ENCODE measurements at places on chromosomes 13 and 19.

GRCh38 chr19:35350591-35350990, 2.9 kb downstream of the FFAR1 start:
- DNase-seq: no peak

GRCh38 chr19:49904136-49904535, 7.4 kb upstream of the IL4I1 start:
- DNase-seq: no peak

GRCh38 chr19:50007170-50007569, 18.0 kb downstream of the VRK3 start:
- DNase-seq: no peak

- no peak for DNase-seq
Measured at GRCh38 chr13:27110056-27110746, 61.4 kb downstream of the USP12 start.

DNA sequence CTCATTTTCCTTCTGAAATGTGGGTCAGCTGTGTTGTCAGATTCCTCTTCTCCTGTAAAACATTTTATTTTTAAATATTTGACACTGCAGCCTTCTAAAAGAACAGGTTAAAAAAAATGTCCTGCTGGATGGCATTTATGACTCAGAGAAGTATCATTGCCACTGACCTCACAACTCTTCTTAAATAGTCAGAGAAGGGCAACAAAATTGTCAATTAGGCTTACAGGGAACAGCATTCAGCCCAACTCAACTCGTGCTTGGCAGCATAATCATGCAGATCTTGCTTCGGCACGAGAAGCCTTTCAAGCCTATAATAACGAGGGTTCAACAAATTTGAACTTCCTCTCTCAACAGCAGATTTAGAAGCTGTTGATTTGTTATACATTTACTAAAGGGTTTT, 296.7 kb upstream of the DACH1 start:
- no peak for DNase-seq

DNA sequence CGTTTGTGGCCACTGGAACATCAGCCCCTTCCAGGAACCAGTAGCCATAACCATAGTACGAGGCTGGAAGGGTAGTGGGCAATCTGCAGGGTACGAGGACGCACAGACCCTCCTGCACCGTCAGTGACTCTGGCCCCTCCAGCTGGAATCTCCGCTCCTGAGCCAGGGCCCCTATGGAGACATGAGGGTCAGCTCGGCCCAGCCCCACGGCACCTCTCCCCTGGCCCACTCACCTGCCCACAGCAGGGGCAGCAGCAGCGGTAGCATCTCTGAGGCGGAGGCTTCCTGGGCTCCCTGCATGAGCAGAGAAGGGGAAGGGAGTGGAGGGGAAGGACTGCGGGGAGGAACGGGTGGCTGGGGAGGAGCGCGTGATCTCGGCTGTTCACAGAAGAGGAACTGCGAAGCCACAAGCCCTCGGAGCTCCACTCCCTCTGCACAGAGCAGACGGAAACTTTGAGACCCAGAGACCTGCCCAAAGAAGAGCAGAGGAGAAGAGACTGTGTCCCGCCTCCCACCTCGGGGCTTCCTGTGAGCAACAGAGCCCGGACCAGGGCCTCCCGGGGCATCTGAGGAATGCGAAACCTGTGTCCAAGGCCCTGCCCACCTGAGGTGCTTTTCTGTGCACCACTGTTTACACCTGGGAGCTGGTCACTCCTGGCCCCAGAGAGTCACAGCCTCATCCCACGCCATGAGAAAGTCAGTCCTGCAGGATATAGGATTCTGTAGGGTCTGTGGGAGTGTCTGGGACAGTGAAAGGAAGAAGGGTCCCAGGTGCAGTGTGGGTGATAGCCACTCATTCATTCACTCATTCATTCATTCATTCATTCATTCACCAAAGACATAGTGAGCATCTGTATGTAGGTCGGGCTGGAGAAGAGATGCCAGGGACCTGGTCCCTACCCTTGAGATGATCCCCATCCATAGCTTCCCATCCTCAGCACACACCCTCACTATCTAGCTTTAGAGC, at the start of gene SIGLEC6:
Gene SIGLEC6, minus strand, starts transcription at position 322 of the 967 bp plus-strand sequence. Its CDS starts 22 bp downstream, at position 300.
- no peak for DNase-seq

GRCh38 chr13:95620030-95620824, 24.3 kb downstream of the DZIP1 start:
- DNase-seq: no peak

- DNase-seq: peak; percentile 65
Measured at GRCh38 chr19:12733369-12734214, 892 bp downstream of the TRIR start.

- no peak for DNase-seq
Measured at GRCh38 chr19:1873524-1874473, 10.4 kb upstream of the KLF16 start.

- DNase-seq: no peak
Measured at GRCh38 chr13:70448820-70449219, 340.6 kb upstream of the KLHL1 start.

- no peak for DNase-seq
Measured at GRCh38 chr13:29101409-29101808, 281.3 kb downstream of the MTUS2 start.

GRCh38 chr13:50126993-50127725, 111.9 kb downstream of the KCNRG start:
- peak; percentile 26 for DNase-seq
